Suprapubic skin (tissue), 4 donors: ENCODE measurements at places on chromosomes 13 and 19. TPM values are rescaled to one million over a fixed set of nuclear protein-coding genes. Genes with fewer than 3 reads are reported as not detected.

DNA sequence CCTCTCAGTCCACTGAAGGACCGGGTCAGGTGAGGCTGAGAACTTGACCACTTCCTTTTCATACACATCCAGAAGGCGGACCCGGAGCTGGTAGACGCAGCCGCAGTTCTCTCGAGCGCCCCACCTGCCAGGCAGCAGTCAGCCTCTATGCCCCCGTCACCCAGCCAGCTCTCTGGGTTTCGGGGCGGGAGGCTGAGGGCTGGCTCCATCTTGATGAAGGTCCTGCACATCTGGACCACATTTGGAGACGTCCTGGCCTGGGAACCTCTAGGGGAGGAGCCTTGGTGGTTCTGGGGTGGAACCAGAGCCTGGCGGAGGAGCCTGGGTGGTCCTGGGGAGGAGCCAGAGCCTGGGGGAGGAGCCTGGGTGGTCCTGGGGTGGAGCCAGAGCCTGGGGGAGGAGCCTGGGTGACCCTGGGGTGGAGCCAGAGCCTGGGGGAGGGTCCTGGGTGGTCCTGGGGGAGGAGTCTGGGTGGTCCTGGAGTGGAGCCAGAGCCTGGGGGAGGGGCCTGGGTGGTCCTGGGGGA, 14.3 kb downstream of the MRPS12 start:
- DNase-seq: no peak

GRCh38 chr13:46480131-46480530, 72.8 kb upstream of the LRCH1 start:
- DNase-seq: no peak

- no peak for DNase-seq
Measured at GRCh38 chr19:29675650-29676186, 10.5 kb downstream of the PLEKHF1 start.

Gene ITGBL1
- total RNA-seq: 7.7 TPM

- no peak for DNase-seq
Measured at GRCh38 chr13:110593430-110594130, 21.8 kb upstream of the NAXD start.

GRCh38 chr13:31923134-31923763, 108.3 kb upstream of the FRY start:
- DNase-seq: no peak

- DNase-seq: no peak
Measured at GRCh38 chr13:75968103-75968838, 332.1 kb downstream of the LMO7 start.

GRCh38 chr13:20190481-20191310, 2.0 kb downstream of the GJB2 start:
- no peak for DNase-seq

DNA sequence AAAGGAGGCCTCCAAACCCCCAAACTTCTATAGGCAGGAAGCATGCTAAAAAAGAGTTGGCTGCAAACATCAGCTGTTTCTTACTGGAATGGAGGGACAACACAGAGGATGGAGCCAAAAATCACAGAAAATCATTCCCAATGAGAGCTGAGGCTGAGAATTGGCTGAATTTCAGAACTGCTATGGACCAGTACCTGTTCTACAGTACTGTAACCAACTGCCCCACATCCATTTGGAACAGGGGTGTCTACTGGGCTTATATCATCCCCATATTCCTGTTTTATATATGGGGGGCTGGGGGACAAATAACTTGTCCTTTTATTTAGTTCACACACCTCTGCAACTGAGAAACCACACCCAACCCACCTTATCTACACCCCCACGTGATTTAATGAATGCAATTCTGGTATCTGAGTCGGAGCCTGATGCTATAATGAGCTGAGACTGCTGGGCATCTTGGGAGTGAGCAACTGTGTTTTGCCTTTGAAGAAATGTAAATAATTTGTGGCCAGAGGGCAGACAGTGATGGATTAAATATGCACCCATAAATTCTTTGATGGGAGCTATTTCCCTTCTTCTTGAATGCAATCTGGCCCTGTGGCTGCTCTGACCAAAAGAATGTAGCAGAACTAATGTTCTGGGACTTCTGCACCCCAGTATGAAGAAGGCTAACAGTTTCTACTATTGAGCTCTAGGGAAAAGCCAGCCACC, 82.6 kb downstream of the TBC1D4 start:
- no peak for DNase-seq

DNA sequence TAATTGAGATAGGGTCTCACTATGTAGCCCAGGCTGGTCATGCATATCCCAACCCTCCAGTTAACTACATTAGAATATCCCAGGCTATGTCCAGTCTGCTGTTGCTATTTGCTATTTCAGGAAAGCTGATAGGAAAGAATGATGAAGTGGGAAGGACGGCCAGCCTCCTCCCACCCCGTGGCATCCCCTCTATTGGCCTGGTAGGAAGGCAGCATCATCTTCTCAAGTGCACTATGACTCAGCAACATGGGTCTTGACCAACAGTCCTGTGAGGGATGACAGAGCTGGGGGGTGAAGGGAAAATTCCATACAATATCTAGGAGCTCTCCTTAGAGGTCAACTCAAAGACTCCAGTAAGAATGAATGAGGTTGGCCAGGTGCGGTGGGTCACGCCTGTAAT, 48.0 kb upstream of the ABCC4 start:
- DNase-seq: no peak

Gene CFAP97D2
- total RNA-seq: not detected

DNA sequence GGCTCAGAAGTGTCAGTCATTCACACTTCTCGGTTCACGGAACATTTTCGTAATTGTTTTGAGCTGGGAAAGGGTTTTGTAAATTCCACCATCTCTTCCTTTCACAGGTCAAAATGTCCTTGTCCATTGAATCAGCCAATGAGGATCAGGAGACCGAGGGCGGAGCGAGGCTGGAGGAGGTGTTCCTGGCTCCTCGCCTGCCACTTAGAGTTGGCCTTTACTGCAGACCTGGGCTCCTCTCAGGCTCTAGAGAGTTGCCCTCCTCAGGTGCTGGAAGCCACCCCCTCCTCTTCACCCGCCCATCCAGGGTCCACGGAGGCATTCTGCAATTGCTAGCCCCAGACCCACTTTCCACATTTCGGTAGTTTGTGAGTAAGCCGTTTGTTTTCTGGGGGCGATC, 370.4 kb downstream of the IRS2 start:
- DNase-seq: no peak

Gene ZNF416
- 5.4 TPM for total RNA-seq

- no peak for DNase-seq
Measured at GRCh38 chr13:49908637-49909036, 27.5 kb downstream of the SPRYD7 start.
